Endodermal cell (in vitro differentiated cells): ENCODE measurements at places on chromosomes 1 and 21. TPM values are rescaled to one million over a fixed set of nuclear protein-coding genes. Genes with fewer than 3 reads are reported as not detected.

DNA sequence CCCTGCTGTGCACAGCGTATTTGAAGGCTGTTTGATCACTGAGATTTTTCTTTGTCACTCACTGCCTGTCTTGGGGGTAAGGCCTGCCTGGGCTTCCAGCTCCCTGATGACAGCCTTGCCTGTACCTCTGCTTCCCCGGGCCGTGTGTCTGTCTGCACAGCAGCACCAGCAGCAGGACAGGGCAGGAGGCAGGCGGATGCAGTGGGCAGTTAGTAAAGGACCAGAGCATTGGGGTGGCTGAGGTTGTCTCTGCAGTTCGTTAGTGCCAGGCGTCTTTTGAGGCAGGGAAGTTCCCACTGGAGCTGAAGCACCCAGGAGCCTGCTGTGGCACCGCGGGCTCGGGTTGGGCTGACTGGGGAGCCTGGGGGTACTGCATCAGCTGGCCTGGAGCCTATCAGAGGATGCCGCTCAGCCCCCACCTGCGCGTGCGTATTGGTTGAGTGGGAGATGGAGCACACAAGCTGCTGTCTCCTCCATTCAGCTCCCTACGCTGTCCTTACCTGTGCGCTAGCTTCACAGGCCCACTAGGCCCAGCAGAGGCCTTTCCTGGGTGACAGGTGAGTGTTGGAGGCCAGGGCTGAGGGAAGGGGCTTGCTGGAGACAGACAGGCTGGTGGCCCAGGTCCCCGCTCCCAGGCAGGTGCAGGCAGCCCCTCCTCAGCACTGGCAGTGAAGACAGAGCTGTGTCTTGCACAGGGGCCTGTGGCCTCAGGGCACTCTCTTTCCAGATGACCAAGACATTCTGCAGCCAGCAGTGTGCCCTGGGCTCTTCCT is 28.2 kb downstream of the SNAP47 start:
- H3K4me3 ChIP-seq, result no peak overlapping the region
- no peak for DNase-seq
- H3K36me3 ChIP-seq, result peaks cover 68% of the 10 kb centered on the region
- H3K27me3 ChIP-seq, result no peaks in the 10 kb centered on the region
- no peak overlapping the region for H3K27ac ChIP-seq
- H3K4me1 ChIP-seq, result no peaks in the 10 kb centered on the region

DNA sequence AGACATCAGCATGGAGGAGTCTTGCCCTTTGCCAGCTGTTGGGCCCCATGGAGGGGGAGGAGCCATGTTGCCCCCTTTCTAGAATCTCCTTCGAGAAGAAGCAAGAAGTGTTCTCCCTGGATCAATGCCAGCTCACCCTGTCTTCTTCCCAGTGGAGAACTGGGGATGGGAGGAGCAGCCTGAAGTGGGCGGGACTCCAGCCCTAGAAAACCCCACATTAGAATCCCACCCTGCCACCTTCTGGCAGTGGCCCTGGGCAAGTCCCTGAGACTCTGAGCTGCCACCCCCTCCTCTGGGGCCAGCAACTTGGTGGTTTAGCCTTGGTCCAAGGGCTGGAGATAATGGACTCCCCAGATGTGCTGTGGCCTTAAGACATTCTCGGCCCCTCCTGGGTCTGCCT is 51.7 kb downstream of the PAX7 start:
- no peaks in the 10 kb centered on the region for H3K4me1 ChIP-seq
- H3K27ac ChIP-seq, result no peak overlapping the region
- H3K4me3 ChIP-seq, result no peak overlapping the region
- H3K27me3 ChIP-seq, result peaks cover 59% of the 10 kb centered on the region

GRCh38 chr21:35528116-35529042 is 479.3 kb upstream of the RUNX1 start:
- DNase-seq, result no peak
- no peak overlapping the region for H3K27ac ChIP-seq
- H3K4me3 ChIP-seq, result no peak overlapping the region
- peaks cover 23% of the 10 kb centered on the region for H3K27me3 ChIP-seq
- H3K4me1 ChIP-seq, result peaks cover 12% of the 10 kb centered on the region
- H3K36me3 ChIP-seq, result no peaks in the 10 kb centered on the region

GRCh38 chr1:201481004-201481380 is 12.0 kb upstream of the PHLDA3 start:
- H3K4me1 ChIP-seq, result peaks cover 2% of the 10 kb centered on the region
- no peaks in the 10 kb centered on the region for H3K36me3 ChIP-seq
- H3K4me3 ChIP-seq, result peak overlapping the region; percentile 63
- no peak overlapping the region for H3K27ac ChIP-seq
- H3K27me3 ChIP-seq, result peaks cover 36% of the 10 kb centered on the region

The DHRS3 gene
- 9.2 to 10.1 TPM (median 9.9 TPM) in 3 replicates for total RNA-seq

DNA sequence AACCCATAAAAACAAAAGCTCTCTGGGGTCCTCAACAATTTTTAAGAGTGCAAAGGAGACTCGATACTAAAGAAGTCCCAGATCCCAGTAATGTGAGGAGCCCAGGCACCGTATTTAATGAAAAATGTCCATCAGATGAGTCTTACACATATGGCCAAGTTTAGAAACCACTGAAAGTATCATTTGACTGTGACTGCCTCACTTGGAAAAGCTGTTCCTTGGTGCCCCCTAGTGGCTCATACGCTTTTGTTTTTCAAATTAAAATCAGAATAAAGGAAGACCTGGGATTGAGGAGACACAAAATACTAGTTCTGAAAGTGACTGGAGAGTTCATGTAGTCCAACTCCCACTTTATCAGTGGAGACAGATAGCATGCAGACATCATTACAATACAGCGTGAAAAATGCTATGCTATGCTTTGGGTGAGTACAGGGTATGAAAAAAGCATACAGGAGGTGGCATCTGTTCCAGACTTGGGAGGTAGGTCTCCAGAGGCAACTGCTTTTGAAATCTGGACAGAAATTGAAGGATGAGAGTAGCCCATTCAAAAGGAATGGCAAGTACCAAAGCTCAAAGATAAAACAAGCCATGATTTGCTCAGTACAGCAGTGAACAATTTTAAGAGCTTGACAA is 33.8 kb downstream of the GDAP2 start:
- H3K4me3 ChIP-seq, result no peak overlapping the region
- DNase-seq, result peak; percentile 78
- peaks cover 38% of the 10 kb centered on the region for H3K36me3 ChIP-seq
- no peaks in the 10 kb centered on the region for H3K27me3 ChIP-seq
- H3K27ac ChIP-seq, result no peak overlapping the region

DNA sequence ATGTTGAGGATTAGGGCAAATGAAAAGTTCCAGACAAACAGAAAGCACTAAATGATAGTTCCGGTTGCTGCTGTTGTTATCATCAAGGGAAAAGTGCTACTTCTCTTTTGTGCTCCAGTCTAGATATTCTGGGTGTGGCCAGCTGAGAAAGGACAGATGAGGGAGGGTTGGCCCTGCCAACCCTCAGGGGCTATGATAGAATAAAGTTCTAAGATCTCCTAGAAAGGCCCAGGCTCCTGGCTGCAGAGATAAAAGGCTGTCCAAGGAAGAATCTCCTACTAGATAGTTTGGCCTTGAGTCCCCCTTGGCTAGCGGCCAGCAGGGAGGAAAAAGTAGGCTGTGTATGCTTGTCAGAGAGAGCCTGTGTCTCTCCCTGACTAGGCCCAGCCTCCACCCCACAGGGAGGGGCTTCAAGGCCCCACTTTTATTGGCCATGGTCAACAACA is 31.5 kb downstream of the RIMS3 start:
- H3K27me3 ChIP-seq, result no peaks in the 10 kb centered on the region
- no peak overlapping the region for H3K27ac ChIP-seq
- no peak overlapping the region for H3K4me3 ChIP-seq
- no peaks in the 10 kb centered on the region for H3K4me1 ChIP-seq

DNA sequence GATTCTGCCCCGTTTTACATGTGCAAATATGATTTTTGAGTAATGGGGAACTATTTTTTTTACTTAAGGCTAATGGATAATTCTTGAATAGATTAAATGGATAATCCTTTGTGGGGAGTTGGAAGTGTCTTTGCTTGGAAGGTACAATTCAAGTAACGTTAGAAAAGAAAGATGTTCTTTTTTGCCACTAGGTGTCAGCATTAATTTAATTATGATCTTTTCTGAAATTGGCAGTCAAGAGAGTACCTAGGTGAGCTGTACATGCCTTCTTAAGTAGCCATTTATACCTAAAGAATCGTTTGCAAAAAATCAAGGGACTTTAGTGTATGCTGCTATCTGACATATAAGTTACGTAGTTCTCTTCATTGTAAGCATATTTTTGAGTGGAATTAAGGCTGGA is 2.2 kb downstream of the FBXO28 start:
- H3K27ac ChIP-seq, result no peak overlapping the region
- H3K36me3 ChIP-seq, result peaks cover 21% of the 10 kb centered on the region
- no peaks in the 10 kb centered on the region for H3K27me3 ChIP-seq
- no peak for DNase-seq
- peak overlapping the region; percentile 95 for H3K4me3 ChIP-seq

- H3K4me3 ChIP-seq, result no peak overlapping the region
- H3K4me1 ChIP-seq, result no peaks in the 10 kb centered on the region
- H3K36me3 ChIP-seq, result no peaks in the 10 kb centered on the region
- H3K27me3 ChIP-seq, result no peaks in the 10 kb centered on the region
- DNase-seq, result no peak
- no peak overlapping the region for H3K27ac ChIP-seq
These were observed 396.3 kb downstream of the SETD4 start for GRCh38 chr21:35663856-35664606.

GRCh38 chr1:111739194-111739924 is at the start of gene INKA2:
INKA2 (minus strand) TSS chr1:111739395; CDS start chr1:111739242, 153 bp downstream.
- H3K27me3 ChIP-seq, result peaks cover 41% of the 10 kb centered on the region
- H3K4me3 ChIP-seq, result peak within 1 kb of the TSS; percentile 84
- H3K27ac ChIP-seq, result peak within 1 kb of the TSS; percentile 96
- H3K4me1 ChIP-seq, result peaks cover 10% of the 10 kb centered on the region
- DNase-seq, result peak; percentile 97

GRCh38 chr21:46459024-46459355 is 299 bp downstream of the DIP2A start:
- no peaks in the 10 kb centered on the region for H3K4me1 ChIP-seq
- H3K36me3 ChIP-seq, result peaks cover 20% of the 10 kb centered on the region
- H3K4me3 ChIP-seq, result peak overlapping the region; percentile 78
- H3K27me3 ChIP-seq, result no peaks in the 10 kb centered on the region
- DNase-seq, result no peak
